Fibroblast of skin of right quadriceps (primary cell): ENCODE measurements at places on chromosomes 5 and 9.
A peak's percentile ranks its signal among the peaks of the same experiment; 100 is the strongest.

GRCh38 chr9:36036253-36036779 is 397 bp upstream of the RECK start:
- DNase-seq: no peak

- DNase-seq: no peak
Observed at GRCh38 chr9:112615584-112616266, 102.2 kb downstream of the INIP start.

DNA sequence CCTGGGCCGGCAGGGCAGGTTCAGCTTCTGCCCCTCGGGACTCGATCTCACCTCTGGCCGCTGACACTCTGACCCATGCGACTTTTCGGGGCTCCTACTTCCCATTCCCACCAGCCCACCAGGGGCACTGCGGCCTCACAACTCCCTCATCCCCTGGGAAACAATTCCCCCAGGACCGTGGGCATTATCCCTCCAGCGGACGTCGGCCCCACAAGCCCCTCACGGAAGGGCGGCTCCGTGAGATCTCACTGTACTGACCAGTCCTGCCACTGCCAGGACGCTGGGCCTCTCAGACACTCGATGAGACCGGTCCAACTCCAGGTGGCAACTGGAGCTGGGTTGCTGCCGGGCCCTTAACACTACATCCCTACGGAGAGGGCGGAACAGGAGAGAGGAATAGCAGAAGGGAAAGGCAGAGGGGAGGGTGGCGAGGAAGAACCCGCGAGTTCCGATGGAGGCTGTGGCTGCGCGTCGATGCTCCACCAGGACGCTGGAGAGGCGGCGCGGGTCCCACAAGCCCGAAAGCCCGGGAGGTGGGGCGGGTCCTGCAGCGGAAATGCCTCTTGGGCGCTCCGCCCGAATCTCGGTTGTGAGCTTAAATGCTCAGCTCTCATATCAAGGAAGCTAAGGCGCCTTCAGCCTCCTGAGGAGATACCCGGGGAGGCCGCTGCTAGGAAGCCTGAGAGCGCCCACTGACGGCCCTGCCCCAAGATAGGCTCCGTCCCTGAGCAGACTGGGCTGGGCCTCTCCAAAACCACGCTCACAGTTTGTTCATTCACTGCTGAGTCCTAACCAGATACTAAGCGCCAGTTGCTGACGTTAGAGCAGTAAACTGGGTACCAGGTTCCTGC is 36.3 kb downstream of the VCP start:
- DNase-seq: peak; percentile 75

- no peak for DNase-seq
Observed at GRCh38 chr5:170546282-170546681, 42.5 kb downstream of the KCNIP1 start.

- no peak for DNase-seq
Observed at GRCh38 chr5:117133198-117133597, 558.6 kb upstream of the SEMA6A start.

DNA sequence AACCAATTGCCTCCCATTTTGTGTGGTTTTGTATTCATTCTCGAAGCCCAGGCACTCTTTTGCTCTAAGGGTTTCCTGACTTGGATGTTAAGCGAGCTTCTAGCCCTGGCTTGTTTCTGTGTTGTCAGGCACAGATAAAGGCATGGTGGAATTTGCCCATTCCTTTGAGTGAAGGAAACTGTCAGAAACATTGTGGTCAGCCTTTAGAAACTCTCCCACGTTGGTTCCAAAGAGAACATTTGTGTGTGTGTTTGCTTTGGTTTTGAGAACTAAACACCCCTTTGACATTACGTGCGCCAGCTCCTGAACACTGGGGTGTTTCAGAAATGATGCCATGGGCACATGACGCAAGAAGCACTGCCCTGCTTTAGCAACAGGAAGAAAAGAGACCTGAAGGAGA is 320.9 kb downstream of the NTRK2 start:
- DNase-seq: no peak

DNA sequence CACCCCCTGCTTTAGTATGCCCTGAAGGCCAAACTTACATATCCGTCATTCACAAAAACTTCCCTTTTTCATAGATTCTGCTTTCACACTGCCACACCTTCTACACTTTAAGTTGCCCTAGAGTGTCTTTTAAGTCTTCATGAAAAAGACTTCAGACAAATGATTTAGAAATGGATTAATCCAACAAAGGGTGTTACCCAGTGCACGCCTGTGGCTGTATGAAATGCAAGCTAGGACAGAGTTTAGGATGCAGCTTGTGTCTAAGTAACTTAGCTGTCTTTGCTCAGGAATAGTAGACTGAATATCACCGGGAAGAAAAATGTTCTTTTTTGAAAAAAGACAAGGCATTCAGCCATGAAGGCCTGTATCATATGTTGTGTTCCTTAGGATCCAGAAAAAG is 210.0 kb downstream of the MPDZ start:
- DNase-seq: no peak
